WTC11 (cell line): ENCODE measurements at places on chromosomes 11 and 22.

DNA sequence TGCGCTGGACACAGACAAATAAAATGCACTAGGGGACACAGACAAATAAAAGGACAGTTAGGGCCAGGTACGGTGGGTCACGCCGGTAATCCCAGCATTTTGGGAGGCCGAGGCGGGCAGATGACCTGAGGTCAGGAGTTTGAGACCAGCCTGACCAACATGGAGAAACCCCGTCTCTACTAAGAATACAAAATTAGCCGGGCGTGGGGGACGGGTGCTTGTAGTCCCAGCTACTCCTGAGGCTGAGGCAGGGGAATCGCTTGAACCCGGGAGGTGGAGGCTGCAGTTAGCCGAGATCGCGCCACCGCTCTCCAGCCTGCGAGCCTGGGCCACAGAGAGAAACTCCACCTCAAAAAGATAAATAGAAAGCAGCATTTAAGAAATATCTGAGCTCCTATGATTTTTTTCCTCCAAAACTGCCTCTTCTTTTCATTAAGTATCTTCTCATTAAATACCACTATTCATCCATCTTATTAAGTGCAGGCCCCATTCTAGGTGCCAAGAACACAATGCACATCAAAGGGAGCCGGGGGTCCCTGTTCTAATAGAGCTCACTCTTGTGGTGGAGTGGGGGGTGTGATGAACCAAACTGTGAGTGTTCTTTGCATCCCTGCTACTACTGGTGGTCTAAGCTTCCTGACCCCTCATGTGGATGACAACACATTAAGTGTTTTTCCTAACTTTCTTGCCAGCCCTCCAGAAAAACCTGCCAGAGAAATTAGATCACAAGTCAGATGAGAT is 766 bp upstream of the ZNHIT2 start:
- DNase-seq: no peak

- DNase-seq: no peak
These were observed 9.9 kb downstream of the HPS5 start for GRCh38 chr11:18312012-18312411.

- DNase-seq: no peak
These were observed 28.8 kb downstream of the TBC1D22A start for GRCh38 chr22:46791201-46791731.

- no peak for DNase-seq
These were observed 1.2 kb upstream of the NUP50 start for GRCh38 chr22:45162531-45162930.

DNA sequence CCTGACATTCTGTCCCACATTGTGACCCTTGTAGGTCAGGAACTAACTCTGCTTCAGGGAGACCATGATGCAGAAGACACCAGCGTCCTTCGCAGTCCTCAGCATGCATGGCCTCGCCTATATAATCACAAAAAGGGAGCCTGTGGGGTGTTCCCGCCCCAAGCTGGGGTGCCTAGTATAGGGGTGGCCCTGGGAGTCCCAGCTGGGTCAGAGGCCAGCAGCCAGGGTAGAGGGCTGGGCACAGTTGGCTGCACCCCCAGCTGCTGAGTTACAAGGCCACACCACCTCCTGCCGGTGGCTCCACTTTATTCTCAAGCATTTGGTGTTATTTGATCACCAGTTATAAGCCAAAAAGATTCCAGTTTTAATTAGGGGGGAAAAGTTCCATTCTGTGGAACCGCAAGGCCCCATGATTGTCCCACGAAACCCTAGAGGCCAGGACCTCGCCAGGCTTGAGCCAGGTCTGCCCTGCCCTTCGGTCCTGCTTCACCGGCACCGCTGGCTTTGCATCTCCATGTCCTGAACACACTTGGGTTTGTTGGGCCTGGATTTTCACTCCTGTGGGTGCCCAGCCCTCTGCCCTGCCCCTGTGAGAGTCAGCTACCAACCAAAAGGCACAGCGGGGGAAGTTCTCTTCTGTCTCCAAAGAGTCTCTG is 15.0 kb upstream of the GNB1L start:
- DNase-seq: no peak
